ENCODE measurements at places on chromosomes 16 and 17. TPM values are rescaled to one million over a fixed set of nuclear protein-coding genes. Genes with fewer than 3 reads are reported as not detected.

CD300LB gene
- polyA plus RNA-seq = 0.25 TPM

QPRT gene
- 32.4 TPM for polyA plus RNA-seq

TNFRSF13B gene
- polyA plus RNA-seq = 2.0 TPM

CDRT4 gene
- polyA plus RNA-seq = 24.3 TPM

NCBP3 gene
- polyA plus RNA-seq = 26.4 TPM

KCTD19 gene
- 0.19 TPM for polyA plus RNA-seq

CRHR1 gene
- not detected for polyA plus RNA-seq

TEX14 gene
- polyA plus RNA-seq = not detected

WSCD1 gene
- 5.0 TPM for polyA plus RNA-seq

STH gene
- polyA plus RNA-seq = not detected

DNA sequence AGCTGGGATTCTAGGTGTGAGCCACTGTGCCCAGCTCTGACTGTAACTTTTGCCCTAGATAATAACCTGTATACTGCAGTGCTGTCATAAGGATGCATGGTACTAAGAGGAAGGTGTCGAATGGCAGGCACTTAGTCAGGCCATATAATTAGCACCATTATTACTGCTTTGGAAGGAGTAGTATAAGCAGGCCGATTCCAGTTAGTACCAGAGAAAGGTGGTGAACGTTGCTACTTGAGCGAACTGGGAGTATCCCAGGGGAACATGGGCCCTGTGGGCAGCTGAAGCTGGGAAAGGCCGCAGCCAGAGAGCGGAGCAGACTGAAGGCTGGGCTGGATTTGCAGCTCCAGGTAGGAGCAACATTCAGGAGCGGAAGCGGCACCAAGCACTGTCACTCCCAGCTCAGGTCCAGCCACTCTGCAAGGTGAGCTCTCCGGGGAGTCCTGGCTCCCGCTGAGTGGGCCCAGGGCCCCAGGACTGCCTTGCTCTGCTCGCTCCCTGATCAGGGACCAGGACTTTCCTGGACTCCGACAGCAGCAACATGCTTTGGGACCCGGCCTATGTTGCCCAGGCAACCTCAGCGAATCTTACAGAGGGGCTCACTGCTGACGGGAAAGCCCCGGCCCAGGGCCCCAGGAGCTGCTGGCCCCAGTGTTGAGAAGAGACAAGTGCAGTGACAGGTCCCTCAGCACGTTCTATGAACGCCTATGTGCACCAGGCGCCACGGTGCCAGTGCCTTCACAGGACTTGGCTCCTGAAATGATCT, 28.6 kb downstream of the C16orf74 start:
- no peak for DNase-seq

- DNase-seq = no peak
Observed at GRCh38 chr17:10115536-10115932, 82.9 kb downstream of the GAS7 start.

DNA sequence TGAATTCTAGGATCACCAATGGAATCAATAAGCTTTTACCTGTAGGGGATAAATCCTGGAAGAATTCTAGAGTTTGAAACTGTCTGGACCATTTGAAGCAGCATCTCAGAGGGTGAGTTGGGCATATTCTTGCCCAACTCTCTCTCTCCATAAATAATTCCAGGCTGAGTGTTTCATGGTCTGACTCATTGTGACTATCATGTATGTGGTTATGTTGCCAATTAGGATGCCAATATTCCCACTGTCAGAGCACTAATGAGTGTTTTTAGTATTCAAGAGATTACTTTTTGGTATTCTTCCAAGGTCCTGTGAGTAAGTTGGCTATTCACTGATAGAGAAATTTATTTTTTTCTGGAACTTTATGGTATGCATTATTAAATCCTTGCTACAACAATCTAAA, 456.9 kb downstream of the TOX3 start:
- DNase-seq = no peak

DNA sequence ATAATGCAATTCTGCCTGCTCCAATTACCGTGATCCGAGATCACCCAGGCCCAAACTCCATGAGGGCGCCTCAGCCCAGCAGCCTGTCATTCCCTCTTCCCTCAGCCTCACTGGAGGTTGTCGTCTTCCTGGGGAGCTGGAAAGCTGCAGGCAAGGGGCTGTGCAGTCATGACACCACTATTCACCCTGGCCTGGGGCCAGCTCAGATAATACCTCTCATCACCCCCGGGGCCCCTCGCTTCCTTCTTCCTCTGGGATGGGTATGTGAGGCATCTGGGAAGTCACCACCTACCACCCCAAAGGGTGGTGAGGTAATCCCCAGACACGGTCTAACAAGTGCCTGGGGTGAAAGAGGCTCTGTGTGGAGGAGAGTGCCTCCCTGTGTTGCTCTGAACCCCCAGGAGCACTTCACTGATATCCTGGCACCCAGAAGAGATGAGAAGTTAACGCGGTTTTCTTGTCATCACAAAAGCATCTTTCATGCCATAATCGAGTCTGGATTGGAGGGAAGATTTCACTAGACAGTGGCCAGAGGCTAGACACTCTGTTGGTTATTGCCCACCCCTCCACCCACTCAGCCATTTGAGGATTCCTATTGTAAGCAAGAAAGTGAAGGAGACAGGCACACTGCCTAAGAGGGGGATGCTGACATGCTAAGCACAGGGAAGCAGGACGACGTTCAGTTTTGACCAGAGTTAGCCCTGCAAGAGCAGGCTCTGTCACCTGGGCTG, 18.4 kb downstream of the CFAP20 start:
- DNase-seq = no peak

GRCh38 chr17:15257258-15257788, 7.8 kb downstream of the PMP22 start:
- peak; percentile 82 for DNase-seq

GRCh38 chr17:12320286-12320685, 299.6 kb downstream of the MAP2K4 start:
- no peak for DNase-seq

GRCh38 chr16:88558457-88559442, 11.5 kb upstream of the ZC3H18 start:
- DNase-seq = peak; percentile 94

DNA sequence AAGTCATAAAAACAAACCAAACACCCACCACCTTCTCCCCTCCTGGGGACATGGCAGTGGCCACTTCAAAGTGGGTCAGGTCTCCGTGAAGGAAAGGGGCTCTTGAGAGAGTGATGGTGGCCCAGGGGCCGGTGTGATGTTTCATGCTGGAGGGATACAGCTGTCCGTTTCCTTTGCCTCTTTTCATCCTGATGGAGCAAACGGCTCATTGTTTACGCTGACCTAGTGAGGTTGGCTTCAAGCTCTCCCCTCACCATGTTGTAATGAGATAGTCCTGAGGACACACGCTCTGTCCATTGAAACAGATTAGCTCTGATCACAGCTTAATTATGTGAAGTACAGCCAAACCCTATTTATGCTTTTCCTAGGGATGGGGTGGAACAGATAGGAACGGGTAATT, 34.2 kb downstream of the CDH13 start:
- DNase-seq = no peak

DNA sequence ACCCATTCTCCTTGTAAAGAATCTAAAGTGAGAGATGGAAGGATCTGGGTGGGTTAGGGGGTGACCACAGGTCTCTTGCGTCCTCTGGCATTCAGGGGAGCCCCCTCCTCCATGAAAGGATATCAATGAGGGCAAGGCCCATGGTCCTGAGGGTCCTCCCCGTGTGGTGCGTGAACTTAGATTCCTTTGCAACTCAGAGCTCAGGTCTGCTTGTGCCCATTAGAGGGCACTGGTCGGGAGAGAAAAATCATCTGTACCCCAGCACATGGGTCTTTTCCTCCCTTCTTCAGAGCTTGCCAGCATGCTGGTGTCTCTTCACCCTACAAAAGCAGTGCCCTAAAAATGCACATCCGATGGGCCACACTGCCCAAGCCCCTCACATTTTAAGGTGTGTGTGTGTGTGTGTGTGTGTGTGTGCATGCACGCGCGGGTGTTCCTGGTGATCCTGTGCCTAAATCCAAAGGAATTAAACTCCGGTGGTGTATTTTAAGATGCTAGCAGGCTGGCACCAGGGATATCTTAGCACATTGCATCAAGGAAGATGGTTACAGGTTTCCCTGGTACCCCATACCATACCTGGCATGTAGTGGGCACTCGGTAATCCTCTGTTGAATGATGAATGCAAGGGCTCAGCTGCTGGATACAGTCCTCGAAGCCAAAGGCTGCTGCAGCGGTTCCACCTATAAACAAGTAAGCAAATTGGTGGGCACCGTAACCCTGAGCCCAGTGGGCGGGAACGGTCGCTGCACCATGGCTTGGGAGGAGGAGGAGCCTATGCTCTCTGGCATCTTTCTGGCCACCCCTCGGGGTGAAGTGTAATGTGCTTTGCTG, 4.7 kb downstream of the C1QTNF1 start:
- peak; percentile 21 for DNase-seq

DNA sequence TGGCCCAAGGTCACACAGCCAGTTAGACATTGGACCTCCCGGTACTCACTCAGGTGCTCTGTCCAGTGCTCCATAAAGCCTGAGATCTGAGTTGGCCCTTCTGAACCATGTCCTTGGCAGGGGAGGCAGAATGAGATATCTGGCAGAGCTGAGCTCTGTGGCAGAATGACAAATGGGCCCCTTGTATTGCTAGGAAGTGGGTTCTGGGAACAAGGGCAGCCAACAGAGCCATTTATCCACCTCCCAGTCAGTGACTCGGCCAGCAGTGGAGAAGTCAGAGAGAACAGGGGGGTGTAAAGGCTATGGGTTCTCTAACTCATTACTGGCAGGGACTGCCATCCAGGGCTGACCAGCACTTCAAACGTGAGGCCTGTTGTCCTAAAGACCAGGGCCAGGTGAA, 117.1 kb upstream of the NLRP1 start:
- no peak for DNase-seq

DNA sequence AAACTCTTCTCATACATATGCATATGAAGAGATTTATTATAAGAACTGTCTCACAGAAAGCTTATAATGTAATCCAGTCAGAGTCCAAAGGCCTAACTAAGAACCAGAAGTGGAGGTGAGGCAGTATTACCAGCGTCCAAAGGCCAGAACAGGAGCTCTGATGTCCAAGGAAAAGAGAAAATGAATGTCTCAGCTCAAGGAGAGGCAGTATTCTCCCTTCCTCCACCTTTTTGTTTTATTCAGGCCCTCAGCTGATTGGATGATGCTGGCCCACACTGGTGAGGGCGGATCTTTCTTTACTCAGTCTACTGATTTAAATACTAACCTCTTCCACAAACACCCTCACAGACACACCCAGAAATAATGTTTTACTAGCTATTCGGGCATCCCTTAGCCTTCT, 43.4 kb downstream of the FBXL20 start:
- peak; percentile 94 for DNase-seq

GRCh38 chr16:23999663-24000062, 163.9 kb downstream of the PRKCB start:
- no peak for DNase-seq

GRCh38 chr16:87093804-87094555, 223.2 kb downstream of the C16orf95 start:
- no peak for DNase-seq

GRCh38 chr17:39927929-39928857, 661 bp downstream of the LRRC3C start:
- DNase-seq = peak; percentile 78

DNA sequence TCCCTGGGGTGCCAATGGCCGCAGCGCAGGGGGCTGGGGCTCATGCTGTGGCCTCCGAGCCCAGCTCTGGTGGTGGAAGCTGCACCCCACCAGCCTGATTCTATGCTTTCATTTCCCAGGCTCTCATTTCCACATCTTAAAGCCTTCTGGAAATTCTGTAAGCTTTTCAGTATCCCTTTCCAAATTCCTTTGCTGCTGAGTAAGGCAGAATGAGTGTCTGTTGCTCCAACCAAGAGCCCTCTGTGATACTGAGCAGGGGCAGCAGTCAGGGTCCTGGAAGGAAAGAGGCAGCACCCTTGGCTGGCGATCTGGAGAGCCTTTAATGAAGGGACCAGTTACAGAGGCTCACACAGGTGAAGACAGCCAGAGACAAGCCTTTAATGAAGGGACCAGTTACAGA, 79.5 kb upstream of the FOXF1 start:
- DNase-seq = no peak

GRCh38 chr17:12641084-12641483, 24.6 kb upstream of the MYOCD start:
- DNase-seq = no peak

DNA sequence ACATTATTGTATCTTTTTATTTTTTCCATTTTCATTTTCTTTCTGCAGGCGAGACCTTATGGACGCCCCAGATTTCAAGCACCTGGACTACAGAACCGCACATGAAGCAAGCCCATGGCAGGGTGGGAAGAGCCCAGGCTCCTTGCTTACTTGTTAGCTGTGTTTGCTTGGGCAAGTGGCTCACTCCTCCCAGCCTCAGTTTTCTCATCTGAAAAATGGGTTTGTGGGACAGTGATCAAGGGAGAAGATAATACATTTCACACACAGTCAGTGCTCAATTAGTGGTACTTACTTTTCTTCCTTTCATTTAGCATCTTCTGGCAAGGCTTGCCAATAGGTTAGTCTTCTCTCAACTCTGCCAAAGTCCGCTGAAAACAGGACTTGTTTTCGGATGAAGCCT, 117.5 kb downstream of the IRX3 start:
- no peak for DNase-seq

DNA sequence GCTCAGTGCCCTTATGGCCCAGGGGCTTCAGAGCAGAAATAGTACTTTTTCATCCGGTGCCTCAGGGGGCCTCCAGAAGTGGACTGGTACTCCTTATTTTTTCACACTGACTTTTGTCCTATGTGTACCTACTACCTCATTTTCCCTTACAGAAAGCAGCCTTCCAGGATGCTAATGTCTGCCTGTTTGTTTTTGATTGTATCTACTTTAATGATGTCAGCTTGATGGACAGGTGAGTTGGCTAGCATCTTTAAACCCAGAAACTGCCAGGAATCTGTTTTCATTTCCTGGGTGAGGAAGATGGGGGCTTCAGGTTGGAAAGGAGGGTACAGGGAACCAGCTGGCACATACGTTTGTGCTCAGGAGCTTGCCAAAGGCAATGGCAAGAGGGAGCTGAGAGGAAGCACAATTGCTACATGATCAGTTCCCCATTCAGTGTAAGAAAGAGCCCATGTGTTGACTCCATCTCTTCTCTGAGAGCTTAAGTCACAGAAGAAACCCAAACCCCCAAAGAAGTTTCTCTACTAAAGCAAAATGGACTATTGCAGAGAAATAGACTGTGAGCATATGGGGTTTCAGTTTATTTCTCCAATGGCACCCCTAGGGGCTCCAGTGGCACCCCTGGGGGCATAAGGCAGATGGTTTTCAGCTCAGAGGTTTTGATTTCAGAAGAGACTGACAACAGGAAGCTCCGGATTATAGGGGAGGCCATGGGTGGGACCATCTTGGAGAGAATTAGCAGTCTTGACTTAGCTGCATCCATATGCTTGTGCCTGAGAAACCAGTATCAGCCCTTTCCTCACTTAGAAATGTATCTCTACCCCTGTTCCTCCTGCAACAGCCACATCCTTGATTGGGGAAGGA, 16.3 kb downstream of the LIG3 start:
- no peak for DNase-seq

- DNase-seq = peak; percentile 81
Observed at GRCh38 chr16:85151603-85152413, 39.5 kb upstream of the CIBAR2 start.

Data from small intestine (tissue), 16 donors.